ENCODE measurements at places on chromosomes 2 and 18.

DNA sequence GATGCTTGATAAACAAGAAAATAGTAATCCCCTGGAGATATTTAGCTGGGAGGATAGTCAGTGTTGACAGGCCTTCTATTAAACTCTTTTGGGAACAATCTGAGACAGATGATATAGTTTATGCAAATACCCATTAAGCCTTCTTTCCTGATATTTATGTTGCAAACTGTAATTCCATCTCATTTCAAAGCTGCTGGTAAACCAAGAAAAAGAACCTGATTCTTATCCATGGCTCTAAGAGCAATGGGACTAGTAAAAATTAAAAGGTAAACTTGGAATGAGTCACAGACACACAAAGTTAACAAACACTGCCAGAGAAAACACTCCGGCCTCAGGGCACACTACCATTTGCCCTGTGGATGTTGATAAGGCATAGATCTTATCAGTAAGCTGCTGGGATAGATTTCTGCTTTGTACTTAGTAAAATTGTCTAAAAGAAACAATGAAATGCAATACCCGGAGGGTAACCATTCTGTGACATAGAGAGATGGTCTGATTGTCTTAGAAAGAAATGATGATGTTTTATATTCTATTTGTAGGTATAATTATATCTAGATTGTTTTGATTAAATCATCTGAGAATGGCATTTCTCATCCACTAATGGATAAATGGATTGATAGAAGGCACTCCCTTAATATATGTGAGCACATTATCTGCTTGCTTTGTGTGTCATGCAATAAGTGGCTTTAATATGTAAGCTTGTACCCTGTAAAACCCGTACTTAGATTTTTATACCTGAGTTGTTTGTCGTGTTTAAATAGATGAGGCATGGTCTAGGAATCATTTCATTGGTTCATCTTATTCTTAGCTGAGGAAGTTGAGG, 13.2 kb downstream of the GALR1 start:
- no peak for DNase-seq

- DNase-seq: no peak
Measured at GRCh38 chr2:45821558-45822271, 170.2 kb downstream of the PRKCE start.

DNA sequence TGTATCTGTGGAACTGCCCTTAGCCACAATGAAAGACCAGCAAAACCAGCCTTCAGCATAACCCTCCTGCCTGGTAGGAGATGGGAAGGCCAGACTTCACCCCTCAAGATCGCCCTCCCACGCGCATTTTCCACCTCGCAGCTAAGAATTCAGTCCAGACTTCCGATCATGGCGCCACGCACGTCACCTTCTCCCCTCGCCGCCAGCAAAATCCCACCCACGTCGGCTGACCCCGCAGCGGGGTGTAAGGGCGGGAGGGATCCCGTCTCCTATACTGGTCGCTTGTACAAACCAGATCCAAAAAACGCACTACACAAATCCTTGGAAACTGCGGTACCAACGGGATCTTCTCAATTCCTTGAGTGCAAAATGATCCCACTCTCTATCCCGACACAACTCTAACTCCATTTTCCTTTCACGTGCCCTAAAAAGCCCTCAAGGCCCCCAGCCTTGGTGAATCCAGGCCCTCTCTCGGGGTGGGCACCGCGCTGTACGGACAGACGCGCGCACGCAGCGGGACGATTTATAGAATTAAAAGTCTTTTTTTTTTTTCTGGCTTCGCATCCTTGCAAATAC, 1.0 kb upstream of the BMPR2 start:
- DNase-seq: peak; percentile 13

GRCh38 chr2:199404841-199405240, 52.9 kb downstream of the SATB2 start:
- DNase-seq: no peak

DNA sequence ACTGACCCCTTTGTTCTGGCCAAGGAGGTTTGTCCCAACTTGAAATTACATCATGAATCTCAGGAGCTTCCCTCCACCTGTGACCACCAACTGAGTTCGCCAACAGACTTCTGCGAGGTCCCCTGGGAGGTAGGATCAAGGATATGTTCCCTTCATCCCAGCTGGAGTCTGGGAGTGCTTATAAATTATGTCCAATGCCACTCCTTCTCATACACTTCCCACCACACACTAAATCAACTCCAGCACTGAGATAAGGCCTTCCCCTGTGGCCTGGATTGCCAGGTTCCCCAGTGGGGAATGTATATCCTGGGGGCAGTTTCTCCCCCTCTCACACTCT, 99.2 kb downstream of the RND3 start:
- no peak for DNase-seq

- no peak for DNase-seq
Measured at GRCh38 chr2:233334915-233335314, 19.4 kb upstream of the DGKD start.

- no peak for DNase-seq
Measured at GRCh38 chr2:159136391-159136790, 150.1 kb downstream of the WDSUB1 start.

DNA sequence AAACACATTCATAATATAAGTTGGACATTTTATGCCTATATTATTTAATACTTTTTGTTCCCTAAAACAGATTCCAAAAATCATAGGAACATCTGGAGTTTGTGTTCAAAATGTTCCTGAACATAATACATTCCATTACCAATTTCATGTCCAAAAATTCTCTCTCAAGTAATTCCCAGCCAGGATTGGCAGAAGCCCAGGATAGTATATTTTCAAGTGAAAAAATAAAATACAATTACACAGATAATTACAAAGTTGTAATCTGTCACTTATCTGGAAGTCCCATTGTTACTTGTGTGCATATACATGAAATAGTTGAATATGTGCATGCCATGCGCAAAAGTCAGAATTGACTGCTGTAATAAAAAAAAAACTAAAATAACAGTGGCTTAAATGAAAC, 5.2 kb upstream of the SCN7A start:
- no peak for DNase-seq

- no peak for DNase-seq
Measured at GRCh38 chr2:139083121-139083520, 302.9 kb upstream of the NXPH2 start.

GRCh38 chr2:204871231-204871953, 326.1 kb downstream of the PARD3B start:
- DNase-seq: no peak

DNA sequence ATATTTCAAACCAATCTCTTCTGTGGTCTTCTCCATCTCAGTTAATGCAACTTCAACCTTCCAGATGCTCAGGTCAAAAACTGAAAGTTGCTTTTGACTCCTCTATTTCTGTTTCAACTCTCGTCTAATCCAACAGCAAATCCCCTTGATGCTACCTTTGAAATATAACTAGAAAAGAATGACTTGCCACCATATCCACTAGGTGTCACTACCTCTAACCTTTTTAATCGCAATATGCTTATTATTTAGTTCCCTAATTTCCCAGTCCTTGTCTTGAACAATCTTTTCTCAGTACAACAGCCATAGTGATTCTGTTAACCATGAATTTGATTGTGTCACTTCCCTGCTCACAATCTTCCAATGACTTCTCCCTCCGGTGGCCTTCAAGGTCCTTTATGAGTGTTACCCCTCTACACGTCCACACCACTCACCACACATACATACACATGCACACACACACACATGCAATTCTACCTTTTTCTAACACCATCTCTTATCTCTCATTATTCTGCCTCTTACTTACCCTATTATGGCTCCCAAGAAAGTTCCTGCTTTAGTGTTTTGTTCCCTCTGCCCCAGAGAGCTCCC, 245.5 kb upstream of the KCNJ3 start:
- DNase-seq: no peak

GRCh38 chr2:133843091-133843490, 274.8 kb upstream of the NCKAP5 start:
- no peak for DNase-seq

DNA sequence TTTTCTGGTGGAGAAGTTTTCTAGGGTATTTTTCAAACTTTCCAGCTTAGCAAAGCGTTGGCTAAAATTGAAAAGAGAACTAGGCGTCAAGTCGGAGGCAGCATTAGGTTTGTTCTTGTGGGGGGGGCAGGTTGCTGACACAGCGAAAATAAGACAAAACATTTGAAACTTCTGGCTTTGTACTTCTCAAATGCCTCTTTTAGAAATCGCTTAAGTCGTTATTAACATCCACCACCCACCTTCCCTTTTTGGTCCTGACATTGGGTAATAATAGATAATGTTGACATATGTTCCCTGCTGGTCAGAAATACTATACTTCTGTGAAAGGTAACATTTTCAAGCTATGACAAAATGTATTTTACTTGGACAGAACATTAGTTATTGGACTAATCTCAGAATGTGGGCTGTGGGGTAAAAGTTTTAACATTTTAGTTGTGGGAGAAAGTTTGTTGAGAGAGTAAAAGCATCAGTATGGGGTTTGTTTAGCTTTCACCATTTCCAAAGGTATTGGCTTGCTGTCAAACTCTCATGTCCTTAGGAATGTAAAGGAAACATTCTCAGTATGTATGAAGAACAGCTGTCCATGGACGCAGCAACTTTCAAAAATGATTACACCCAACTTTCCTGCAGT, 88.1 kb upstream of the ZEB2 start:
- DNase-seq: no peak

- DNase-seq: no peak
Measured at GRCh38 chr2:86275384-86275799, 62.0 kb downstream of the REEP1 start.

- no peak for DNase-seq
Measured at GRCh38 chr2:109475531-109476210, 138.1 kb downstream of the SEPTIN10 start.

DNA sequence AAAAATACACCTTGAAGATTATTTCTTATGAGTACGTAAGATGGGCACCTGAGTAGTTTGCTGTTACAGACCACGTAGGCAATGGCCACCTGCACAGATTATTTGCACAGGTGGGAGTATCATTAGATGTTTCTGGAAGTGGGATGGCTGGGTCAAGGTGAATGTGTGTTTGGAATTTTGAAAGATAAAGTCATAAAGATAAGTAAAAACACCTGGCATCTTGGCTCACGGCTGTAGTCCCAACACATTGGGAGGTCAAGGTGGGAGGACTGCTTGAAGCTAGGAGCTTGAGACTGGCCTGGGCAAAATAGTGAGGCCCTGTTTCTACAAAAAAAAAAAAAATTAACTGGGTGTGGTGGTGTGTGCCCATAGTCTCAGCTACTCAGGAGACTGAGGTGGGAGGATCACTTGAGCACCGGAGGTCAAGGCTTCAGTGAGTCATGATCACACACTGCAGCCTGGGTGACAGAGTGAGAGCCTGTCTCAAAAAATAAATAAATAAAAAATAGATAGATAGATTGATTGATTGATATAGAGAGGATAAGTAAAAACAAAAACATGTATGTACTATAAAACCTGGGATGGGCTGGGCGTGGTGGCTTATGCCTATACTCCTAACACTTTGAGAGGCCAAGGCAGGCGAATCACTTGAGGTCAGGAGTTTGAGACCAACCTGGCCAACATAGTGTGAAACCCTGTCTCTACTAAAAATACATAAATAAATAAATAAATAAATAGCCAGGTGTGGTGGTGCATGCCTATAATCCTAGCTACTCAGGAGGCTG, 30.4 kb downstream of the ODC1 start:
- no peak for DNase-seq

GRCh38 chr18:7950380-7951136, 383.4 kb downstream of the PTPRM start:
- no peak for DNase-seq

DNA sequence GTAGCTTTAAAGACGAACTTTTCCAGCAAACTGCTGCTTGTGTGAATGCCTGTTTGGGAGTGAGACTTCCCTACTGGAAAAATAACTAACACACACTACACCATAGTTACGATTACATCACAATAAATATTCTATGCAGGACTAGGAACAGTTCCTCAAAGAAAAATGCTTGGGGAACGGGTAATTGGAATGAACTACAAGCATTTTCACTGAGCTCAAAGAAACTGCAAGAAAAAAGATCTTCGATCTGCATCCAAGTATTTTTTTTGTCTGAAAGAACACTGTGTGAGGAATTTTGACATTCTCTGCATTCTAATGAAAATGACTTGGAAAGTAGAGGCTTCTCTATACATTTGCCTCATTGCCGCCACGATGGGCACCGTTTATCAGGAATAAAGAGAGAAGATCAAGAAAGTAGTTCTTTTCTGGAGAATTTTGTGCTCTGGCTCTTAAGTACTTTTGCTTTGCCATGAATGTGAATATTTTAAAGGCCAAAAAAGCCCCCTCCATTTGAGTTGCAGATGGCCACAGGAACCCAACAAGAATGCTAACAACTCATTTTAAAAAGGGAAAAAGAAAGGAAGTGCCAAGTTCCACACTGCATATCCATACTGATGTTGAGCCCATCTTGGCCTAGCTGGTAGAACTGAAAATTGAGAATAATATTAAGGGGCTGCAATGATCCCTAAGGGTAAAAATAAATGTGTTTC, 13.6 kb downstream of the LYPD1 start:
- DNase-seq: no peak

GRCh38 chr18:21004726-21005125, 106.9 kb downstream of the ROCK1 start:
- no peak for DNase-seq

GRCh38 chr18:24490539-24490938, 30.1 kb downstream of the HRH4 start:
- no peak for DNase-seq

DNA sequence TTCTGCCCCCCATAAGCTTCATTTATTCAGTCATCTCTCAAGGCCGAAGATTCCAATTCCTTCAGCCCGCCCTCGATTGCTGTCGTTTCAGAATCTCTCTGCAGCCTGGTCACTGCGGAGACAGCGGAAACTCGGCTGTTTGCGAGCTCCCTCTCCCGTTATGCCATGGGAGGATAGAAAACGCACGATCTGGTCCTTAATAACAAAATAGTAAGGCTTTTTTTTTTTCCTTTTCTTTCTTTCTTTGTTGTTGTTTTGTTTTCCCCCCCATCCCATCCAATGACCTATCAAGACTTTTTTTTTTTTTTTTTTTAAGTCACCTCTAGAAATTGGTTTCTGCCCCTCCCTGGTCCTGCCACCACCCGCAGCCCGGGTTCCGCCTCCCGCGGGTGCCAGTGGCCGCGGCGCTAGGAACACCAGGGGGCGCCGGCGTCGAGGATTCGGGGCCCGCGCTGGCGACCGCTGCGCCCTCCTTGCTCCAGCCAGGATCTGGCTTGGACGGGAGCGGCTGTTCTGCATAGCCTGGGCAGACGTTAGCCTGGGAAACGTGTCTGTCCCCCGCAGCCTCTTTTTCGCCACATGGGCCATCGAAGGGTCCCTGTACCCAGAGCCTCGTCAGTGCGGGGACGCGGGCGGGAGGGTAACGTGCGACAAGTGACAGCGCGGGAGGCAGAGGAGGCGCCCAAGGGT, 10.1 kb downstream of the CPLX4 start:
- DNase-seq: peak; percentile 62

- peak; percentile 21 for DNase-seq
Measured at GRCh38 chr2:136025057-136025973, 39.9 kb upstream of the DARS1 start.

DNA sequence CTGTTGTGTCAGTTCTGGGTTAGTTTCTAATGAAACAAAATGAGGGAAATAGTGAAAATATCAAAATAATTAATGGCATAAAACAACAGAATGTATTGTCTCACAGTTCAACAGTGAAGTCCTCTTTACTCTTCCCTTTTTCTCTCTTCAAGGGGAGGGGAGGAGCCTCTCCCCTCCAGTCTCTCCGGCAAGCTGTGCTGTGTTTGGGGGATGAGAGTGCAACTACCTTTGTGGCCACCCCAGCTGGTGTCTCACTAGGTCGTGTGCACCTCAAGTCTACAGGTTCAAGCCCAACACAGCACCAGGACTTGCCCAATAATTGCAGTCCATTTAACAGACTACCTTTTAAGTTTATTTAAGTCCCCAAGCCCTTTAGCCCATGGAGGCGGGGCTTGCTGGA, 271.7 kb upstream of the DOK6 start:
- DNase-seq: no peak

Data from GM12892 (cell line).